H7 (cell line): ENCODE measurements at places on chromosomes 5 and 9. TPM values are rescaled to one million over a fixed set of nuclear protein-coding genes. Genes with fewer than 3 reads are reported as not detected.

NACC2 gene
- 16.6 and 19.3 TPM in 2 replicates for total RNA-seq

C9orf50 gene
- total RNA-seq, result not detected in 2 replicates

HNRNPA0 gene
- total RNA-seq, result 22.4 and 23.9 TPM in 2 replicates

B4GALT1 gene
- 5.5 and 6.7 TPM in 2 replicates for total RNA-seq

CARTPT gene
- total RNA-seq, result not detected in 2 replicates

CDC42SE2 gene
- total RNA-seq, result 25.9 and 36.6 TPM in 2 replicates

PIP5KL1 gene
- 0.94 and 3.4 TPM in 2 replicates for total RNA-seq

JAKMIP2 gene
- total RNA-seq, result 0.94 and 1.7 TPM in 2 replicates

CAPSL gene
- not detected in 2 replicates for total RNA-seq

SLC2A6 gene
- total RNA-seq, result 13.8 and 18.2 TPM in 2 replicates

PCDHA9 gene
- 0.03 TPM in 1 of 2 replicates, not detected in the other for total RNA-seq
